ENCODE measurements at places on chromosomes 6 and 20. TPM values are rescaled to one million over a fixed set of nuclear protein-coding genes. Genes with fewer than 3 reads are reported as not detected.

The WFDC5 gene
- not detected for total RNA-seq

The KCNK15 gene
- total RNA-seq = 0.48 TPM

The ARFGAP1 gene
- 75.8 TPM for total RNA-seq

The DXO gene
- total RNA-seq = 34.7 TPM

The CYP24A1 gene
- total RNA-seq = not detected

The BFSP1 gene
- 1.2 TPM for total RNA-seq

The GMDS gene
- 33.0 TPM for total RNA-seq

The BANF2 gene
- total RNA-seq = not detected

The TPMT gene
- total RNA-seq = 8.2 TPM

The KCNG1 gene
- total RNA-seq = 4.0 TPM

GRCh38 chr20:58583586-58583985 lies 67.5 kb upstream of the STX16 start:
- no peak for DNase-seq

DNA sequence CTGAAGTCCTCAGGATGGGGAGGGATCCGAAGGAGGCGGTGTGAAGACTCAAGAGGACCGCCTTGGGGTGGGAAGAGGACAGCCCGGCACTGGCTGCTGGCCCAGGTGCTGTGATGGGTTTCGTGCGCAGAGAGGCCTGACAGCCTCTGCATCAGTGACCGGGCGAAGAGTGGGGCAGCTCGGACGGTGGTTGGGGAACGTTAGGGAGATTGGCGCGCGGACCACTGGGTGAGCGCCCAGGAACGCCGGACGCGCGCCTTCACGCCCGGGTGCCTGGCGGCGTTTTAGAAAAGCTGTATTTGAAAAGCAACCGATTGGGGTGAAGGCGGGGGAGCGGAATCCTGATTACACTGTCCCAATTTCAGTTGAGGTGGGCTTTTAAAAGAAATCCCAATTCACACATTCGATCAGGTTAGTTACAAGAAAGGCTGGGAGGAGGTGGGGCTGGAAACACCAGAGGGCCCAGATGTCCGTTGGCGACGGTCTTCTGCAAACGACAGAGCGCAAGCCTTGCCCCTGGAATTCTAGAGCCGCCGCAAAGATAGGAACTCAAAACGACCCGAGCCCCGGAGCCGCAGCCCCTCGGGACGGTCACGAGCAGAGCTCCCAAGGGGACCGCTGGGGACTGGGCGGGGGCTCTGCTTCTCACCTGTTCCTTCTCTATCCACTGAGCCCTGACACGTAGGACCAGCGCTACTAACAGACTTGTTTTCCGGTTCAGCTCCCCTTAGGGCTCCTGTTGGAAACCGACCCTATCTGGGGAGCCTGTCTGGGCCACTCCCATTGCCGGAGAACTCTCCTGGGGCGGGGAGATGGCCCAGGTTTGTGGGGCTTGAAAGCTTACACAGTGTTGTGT lies 8.5 kb upstream of the TRIM40 start:
- no peak for DNase-seq

DNA sequence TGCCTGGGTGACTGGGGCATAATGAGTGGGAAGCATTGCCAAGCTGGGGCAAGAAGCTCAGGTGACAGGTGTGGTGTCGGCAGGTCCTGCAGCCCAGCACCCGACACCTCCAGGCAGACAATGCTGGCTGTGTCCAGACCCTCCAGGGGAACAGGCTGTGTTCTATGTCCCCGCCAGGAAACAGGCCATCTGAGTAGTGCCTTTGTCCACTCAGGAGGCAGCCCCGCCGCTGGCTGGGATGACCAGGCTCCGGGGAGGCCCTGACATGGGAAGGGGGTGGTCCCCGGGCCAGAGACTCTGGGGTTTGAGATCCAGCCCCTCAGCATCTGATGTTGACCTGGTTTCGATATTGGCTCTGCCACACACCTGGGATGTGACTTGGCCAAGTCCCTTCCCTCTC lies 28.4 kb downstream of the SNPH start:
- DNase-seq = no peak

- no peak for DNase-seq
These were observed 12.3 kb downstream of the MTCH1 start for GRCh38 chr6:36973647-36974046.

DNA sequence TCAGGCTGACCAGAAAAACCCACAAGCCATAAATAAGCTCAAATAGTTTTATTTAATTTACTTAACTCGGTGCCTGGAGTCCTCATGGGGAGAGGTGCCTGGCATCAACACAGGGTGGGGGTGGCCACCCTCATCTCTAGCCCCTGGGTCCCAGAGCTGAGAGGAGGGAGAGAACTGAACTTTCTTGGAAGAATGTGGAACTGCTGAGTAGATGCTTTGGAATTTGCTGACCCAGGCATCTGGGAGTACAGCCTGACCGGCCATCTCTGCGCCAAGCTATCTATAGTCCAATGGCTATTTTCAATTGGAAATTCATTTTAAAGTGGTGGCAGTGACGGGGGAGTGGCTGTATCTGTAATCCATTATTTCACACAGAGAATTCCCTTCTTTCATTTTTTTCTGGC lies 104.8 kb downstream of the CDH26 start:
- no peak for DNase-seq

- no peak for DNase-seq
These were observed 86.6 kb downstream of the CD40 start for GRCh38 chr20:46204594-46205186.

- no peak for DNase-seq
These were observed 72.7 kb downstream of the QRSL1 start for GRCh38 chr6:106702046-106702445.

GRCh38 chr6:146014233-146014632 lies 14.6 kb upstream of the GRM1 start:
- DNase-seq = no peak

DNA sequence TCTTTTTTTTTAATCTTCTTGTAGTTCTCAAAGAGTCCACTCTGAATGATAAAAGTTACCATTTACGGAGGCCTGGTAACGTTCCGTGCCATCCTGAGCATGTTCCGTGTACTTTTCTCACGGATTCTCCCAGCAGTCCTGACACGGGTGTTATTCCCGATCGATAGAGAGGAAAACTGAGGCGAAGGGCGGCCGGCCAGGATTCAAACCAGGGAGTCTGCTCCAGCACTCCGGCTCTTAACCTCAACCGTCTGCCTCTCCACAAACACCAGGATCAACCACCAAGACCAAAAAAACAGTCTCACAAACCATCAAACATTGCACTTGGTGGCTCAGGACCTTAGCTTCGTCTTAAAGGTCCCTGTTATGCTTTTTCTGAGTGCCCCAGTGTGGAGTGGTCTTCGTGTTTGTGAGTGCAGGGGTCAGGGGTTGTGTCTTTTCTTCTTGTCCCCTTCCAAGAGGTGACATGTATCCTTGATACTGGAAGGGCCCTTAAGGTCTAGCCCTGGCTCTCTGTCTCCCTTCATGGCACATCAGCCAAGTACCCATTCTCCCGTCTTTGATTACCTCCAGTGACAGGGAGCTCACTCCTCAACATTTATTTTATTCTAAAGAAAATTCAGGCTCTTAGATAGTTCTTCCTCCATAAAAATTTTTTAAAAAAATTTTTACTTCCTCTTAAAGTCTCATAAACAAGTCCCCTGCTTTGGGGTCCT lies 35.1 kb downstream of the SRC start:
- DNase-seq = no peak

DNA sequence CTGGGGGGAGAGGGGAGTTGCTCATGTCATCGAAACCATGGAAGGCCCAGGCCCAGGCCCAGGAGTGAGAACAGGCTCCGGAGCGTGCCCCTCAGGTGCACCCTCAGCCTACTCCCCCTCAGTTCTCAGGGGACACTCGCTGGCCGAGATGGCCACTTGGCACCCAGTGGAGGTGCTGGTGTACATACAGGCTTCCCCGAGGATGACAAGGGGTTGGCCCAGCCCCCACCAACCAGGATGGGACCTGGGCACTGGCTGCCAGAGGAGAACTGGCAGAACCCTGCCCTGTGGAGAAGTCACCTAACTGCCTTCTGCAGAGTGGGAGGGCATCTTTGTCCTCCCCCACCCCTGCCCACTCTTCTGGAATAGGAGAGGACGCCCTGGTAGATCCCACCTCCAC lies 9.5 kb downstream of the NKX2-2 start:
- no peak for DNase-seq

DNA sequence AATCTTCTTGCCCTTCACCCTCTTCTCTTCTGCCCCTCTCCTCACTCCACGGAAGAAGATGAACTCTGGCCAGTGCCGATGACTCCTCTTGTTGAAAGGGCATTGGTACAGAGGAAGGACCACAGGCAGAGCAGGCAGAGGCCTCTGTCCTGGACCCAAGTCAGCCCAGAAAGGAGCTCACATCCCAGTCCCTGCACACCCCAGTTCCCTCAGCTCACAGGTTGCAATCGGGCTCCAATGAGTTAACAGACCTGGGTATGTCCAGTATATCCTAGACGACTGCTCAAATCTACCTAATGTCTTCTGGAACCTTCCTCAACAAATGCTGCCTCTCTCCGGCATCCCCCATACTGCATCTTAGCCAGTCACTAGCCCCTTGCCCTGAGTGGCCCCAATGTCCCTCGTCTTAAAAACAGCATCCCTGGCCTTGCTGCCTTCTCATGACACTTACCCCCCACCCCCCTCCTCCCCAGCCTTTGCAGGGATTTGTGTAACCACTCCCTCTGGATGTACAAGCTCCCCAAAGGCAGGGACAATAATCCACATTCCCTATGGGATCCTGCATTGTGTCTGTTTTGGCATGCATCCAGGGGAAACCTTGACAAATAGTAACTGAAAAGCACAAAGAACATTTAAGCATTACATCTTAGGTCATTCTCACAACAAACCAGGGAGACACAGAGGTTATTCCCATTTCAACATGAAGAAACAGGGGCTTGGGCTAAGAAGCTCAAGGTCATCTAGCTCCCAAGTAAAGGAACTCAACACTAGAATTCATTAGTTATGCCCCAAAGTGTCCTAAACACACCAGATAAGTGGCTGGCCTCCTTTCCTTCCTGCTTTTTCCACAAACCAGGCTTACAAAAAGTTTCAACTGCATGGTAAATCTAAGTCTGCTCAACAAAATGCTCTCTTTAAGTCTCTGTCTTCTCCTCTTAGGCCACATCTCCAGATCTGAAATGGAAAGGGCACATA lies 45.1 kb downstream of the TRERF1 start:
- no peak for DNase-seq

DNA sequence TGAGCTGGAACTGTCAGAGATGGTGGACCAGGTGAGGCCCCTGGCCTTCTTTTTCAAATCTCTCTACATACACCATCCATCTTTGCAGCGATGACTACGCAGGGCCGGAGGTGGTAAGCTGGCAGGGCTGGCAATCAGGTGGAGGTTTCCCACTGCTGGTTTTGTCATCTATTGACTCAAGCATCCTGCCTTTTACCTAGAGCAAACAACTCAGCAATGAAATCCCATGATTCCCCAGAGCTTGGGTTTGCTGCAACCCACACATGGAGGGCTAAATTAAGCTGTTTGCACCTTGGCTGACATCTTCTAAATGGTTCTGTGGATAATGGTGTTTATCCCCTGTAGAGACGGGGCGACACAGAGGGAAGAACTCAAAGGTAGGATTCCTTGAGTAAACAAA lies 170.2 kb downstream of the SCP2D1 start:
- no peak for DNase-seq

GRCh38 chr6:25166955-25167748 lies 112.0 kb upstream of the CARMIL1 start:
- no peak for DNase-seq

GRCh38 chr20:11426948-11427347 lies 490.7 kb upstream of the BTBD3 start:
- no peak for DNase-seq

DNA sequence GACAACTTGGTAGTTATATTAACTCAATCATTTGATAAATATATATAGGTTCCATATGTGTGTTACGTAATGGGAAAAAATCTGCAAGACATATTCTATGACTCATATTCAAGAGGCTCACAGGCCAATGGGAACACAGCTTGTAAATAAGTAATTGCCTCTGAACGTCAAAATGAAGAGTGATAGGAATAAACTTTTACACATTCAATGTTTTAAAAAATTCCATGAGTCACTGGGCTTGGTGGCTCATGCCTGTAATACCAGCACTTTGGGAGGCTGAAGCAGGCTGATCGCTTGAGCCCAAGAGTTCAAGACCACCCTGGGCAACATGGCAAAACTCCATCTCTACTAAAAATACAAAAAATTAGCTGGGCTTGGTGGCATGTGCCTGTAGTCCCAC lies 209.4 kb upstream of the MCHR2 start:
- DNase-seq = no peak

GRCh38 chr20:13222319-13222716 lies 1.2 kb downstream of the ISM1 start:
- DNase-seq = no peak

DNA sequence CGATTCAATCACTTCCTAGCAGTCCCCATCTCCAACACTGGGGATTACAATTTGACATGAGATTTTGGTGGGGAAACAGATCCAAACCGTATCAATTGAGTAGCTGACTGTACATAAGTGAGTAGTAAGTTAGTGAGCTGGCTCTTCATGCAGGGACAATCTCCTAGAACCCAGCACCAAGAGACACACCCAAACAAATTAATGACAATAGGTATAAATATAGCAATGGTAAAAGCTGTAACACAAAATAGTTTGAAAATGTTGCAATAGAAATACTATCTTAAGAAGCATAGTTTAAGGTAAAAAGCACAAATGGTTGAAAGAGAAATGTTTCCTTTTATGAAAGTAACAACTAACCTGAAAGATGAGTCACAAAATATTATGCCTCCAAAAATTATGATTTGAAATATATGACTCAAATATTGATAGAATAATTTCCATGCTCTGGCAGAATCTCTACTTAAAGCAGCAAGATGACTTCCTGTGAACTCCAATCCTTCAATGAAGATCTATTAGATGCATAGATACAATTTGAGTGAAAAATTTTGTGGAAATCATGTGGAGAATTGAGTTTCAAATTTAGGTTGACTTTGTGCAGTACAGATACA lies 5.4 kb upstream of the SIRPB1 start:
- DNase-seq = no peak

DNA sequence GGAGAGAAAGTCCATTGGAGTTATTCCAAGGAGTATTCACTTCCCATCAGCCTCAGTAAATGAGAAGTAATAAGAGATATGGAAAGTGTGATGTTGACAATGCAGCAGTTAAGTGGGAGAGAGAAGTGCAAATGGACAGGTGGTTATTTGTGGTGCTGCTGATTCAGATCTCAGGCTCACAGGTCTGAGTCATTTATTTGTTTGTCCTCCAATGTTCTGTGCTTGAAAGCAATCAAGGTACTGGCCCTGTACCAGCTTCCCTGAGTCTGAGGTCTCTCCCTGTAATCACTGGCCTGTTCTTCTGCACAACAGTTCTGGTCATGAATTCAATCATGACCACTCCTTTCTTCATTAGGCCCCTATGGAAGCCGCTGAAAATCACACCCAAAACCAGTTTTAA lies 827.7 kb downstream of the MAFB start:
- no peak for DNase-seq

GRCh38 chr6:54481091-54481490 lies 172.8 kb downstream of the TINAG start:
- DNase-seq = no peak

- DNase-seq = no peak
These were observed 20.9 kb upstream of the SPO11 start for GRCh38 chr20:57308451-57309271.

- no peak for DNase-seq
These were observed 124.4 kb upstream of the PRL start for GRCh38 chr6:22421198-22421597.

All from activated T-cell treated with anti-CD3 and anti-CD28 coated beads, Interleukin-2, amount 50 U/mL, for 72 hours (primary cell).